ENCODE measurements at places on chromosomes 1 and 21. TPM values are rescaled to one million over a fixed set of nuclear protein-coding genes. Genes with fewer than 3 reads are reported as not detected.

Gene NOTCH2
- total RNA-seq, result 98.0 TPM

Gene S100A7
- total RNA-seq, result not detected

Gene KMO
- 0.09 TPM for total RNA-seq

Gene WDR64
- total RNA-seq, result not detected

GRCh38 chr1:165877940-165878556, 50.6 kb downstream of the UCK2 start:
- no peak for DNase-seq

GRCh38 chr21:25688275-25689155, 46.2 kb downstream of the ATP5PF start:
- no peak for DNase-seq

GRCh38 chr1:93619507-93620171, 62.0 kb downstream of the BCAR3 start:
- DNase-seq, result no peak

- no peak for DNase-seq
Measured at GRCh38 chr1:57329937-57330336, 93.9 kb downstream of the DAB1 start.

DNA sequence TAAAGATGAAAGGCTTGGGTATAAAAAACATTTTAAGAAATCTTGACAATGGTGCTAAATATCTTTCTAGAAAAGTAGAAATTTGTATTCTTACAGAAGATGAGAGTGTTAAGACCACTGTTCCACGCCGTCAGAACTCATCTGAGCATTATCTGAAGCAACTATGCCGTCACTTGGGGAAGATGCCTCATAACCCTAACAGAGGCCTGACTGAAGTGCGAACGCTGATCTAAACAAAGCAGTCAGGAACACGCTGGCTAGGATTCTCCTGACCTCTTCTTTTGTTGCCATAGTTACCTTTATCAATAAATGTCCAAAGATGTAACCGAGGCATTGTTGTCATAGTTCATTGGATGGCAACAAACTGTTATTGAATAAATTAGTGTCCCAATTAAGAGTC, 612.4 kb downstream of the LTN1 start:
- no peak for DNase-seq

DNA sequence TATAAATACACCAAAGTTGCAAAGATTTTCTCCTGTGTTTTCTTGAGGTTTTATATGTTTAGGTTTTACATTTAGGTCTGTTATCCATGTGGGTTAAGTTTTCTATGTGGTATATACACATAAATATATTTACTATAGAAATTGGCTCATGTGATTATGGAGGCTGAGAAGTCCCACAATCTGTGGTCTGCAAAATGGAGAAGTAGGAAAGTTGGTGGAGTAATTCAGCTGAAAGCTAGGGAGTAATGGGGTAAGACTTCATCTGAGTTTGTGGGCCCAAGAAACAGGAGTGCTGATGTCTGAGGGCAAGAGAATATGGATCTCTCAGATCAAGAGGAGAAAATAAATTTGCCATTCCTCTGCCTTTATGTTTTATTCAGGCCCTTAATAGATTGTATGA, 146.0 kb downstream of the GPATCH2 start:
- DNase-seq, result no peak

GRCh38 chr1:203638950-203639349, 12.3 kb downstream of the ATP2B4 start:
- no peak for DNase-seq

- no peak for DNase-seq
Measured at GRCh38 chr1:222372221-222372620, 175.7 kb downstream of the HHIPL2 start.

DNA sequence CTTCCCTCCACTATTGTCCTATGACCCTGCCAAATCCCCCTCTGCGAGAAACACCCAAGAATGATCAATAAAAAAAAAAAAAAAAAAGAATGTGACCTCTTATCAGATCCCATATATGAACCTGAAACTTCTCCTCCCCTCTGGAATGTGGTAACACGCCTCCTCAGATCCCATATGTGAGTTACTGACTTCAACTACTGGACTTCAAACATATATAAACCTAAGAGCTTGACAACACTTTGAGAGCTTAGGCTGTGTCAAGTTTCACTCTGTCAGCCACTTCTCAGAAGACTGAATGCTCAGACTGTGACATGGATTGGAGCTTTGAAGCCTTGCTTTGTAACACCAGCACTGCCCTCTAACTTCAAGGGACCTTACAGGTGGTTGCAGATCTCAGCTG, 148.4 kb downstream of the COP1 start:
- DNase-seq, result no peak

GRCh38 chr1:184545601-184546000, 158.8 kb downstream of the C1orf21 start:
- DNase-seq, result no peak

- no peak for DNase-seq
Measured at GRCh38 chr1:175679981-175680652, 63.3 kb downstream of the TNR start.

DNA sequence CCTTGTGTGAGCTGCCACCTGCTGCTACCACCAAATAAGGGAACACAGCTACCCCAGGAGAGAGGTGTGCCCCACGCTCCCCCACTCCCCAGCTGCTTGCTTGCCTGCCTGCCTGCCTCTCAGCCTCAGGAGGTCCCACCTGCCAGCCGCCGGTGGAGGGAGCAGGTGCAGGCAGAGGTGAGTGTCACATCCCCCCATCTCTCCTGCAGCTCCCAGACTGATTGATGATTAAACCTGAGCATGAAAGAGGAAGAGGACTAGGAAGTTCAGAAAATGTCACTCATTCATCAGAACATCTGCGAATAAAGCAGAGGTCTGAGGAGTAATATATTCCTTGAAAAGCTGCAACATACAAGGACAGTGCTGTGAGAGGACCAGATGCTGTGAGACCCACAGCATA, 58.6 kb upstream of the HIVEP3 start:
- no peak for DNase-seq

DNA sequence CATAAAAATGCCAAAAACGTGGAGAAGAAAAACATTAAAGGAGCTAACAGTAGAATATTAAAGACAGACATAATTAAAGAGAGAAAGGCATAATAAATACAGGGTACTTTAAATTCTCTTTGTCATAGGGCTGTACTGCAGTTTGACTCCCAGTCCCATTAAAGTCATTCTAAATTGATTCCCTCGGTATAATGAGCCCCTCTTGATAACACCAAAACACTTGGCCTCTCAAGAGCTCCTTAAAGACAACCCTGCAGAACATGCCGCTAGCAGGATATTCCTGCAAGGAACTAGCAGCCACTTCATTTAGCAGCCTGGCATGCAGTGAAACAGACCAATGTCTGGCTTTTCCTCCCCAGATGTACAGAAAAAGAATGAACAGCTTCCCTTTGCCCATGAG, 273.8 kb upstream of the ESRRG start:
- no peak for DNase-seq

DNA sequence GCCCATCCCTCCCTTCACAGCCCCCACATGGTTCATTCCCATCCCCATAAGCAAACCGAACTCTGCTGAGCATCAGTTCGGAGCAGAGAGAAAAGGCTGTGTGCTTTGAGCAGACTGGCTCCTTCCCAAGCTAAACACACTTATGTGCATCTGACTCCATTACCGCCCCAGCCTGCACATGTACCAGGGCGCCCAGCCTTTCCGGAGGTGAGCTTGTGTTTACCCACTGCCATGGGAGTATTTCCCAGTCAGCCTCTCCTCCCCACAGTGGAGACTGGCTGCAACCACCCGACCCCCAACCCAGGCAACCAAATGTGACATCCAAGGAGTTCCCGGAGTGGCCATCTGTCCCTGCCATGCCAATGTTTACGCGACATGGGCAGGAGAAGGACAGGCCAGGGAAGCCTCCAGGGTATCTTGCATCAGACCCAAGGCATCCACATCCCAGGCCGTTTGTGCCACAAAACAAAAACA, 9.4 kb downstream of the TIAM1 start:
- no peak for DNase-seq

DNA sequence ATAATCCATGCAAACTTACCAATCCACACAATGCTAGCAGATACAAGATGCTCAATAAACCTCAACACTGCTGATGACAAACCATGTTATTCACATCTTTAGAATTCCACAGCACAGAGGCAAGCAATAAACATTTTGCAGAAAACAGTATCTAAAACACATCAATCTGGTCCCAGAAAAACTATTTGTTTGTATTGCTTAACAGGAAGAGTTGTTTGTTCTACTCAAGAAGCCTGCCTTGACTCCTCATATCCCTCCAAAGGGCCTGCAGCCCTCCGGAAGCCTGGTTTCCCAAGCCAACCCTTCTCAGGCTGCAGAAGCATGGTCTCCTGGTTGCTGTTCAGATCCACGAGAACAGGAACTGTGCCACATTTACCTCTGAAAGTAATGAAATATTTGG, 139.7 kb downstream of the RERE start:
- peak; percentile 52 for DNase-seq

Measured in activated CD4-positive, alpha-beta T cell treated with anti-CD3 and anti-CD28 coated beads, Interleukin-2, amount 10 ng/mL, durations not matched to agents 24 days and 14 days (primary cell).